ENCODE measurements at places on chromosomes 5 and 9.
A peak's percentile ranks its signal among the peaks of the same experiment; 100 is the strongest.

- no peak for DNase-seq
These were observed 87.1 kb downstream of the ANXA2R start for GRCh38 chr5:42953041-42953440.

GRCh38 chr5:170747851-170748250, 35.7 kb upstream of the GABRP start:
- no peak for DNase-seq

- DNase-seq, result no peak
These were observed 52.5 kb upstream of the ZBTB43 start for GRCh38 chr9:126752376-126752775.

- DNase-seq, result no peak
These were observed 21.7 kb upstream of the DOLPP1 start for GRCh38 chr9:129058965-129059795.

DNA sequence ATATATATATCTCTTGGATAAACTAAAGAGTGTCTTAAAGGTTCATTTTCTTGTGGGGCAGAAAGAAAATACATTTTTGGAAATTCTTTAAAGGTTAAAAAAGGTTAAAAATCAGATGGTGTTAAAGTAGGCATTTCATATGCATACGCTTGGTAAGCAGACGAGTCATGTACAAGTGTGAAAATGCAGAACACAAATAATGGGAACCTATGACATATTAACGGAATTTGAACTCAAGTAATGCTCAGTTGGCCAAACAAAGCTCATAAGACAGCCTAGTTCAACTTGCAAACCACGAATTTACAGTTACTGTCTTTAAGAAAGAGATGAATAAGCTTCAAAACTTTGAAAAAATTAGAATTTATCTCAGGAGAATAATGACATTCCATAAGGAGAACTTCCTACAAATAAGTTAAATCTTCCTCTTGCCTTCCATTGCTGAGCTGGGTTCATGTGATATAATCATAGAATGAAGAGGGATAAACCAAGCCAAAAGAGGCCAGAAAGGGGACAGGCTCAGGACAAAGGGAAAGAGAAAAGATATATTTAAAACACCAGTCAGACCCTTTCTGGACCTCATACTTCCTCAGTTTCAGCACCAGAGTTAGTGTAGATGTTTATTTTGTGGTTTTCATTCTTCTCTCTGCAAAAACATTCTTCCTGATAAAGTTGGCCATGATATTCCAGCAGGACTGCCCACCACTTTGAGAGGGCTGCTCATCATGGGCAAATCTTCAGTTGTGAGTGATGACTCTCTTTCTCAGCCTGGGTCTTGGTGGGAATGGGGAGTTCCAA, 256.7 kb upstream of the CD180 start:
- DNase-seq, result no peak

- no peak for DNase-seq
These were observed 108.3 kb downstream of the MYO10 start for GRCh38 chr5:16827755-16828154.

- peak; percentile 65 for DNase-seq
These were observed 19.4 kb downstream of the DCP2 start for GRCh38 chr5:112995764-112996618.

GRCh38 chr9:33993104-33993503, 55.6 kb downstream of the UBAP2 start:
- DNase-seq, result no peak

GRCh38 chr5:108006791-108007190, 336.1 kb upstream of the EFNA5 start:
- DNase-seq, result no peak

GRCh38 chr5:88388476-88389337, 120.1 kb upstream of the TMEM161B start:
- no peak for DNase-seq

- DNase-seq, result no peak
These were observed 18.4 kb upstream of the TCF7 start for GRCh38 chr5:134095887-134096589.

DNA sequence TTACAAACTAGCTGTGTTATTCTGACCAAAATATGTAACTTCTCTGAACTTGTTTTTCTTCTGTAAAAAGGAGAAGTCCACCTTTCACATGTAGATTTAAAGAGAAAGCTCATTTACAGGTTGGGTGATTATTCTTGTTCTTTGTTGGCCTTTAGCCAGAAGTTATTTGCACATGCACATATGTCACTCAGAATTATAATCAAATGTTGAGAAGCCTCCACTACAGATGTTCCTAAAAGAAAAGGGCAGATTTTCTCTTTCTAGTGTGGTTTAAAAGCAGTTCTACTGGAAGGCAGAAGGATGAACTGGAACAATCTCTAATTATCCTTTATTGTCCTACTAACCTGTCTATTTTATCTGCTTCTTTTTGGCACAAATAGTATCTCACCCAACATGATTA, 209.8 kb upstream of the ELAVL2 start:
- DNase-seq, result no peak

DNA sequence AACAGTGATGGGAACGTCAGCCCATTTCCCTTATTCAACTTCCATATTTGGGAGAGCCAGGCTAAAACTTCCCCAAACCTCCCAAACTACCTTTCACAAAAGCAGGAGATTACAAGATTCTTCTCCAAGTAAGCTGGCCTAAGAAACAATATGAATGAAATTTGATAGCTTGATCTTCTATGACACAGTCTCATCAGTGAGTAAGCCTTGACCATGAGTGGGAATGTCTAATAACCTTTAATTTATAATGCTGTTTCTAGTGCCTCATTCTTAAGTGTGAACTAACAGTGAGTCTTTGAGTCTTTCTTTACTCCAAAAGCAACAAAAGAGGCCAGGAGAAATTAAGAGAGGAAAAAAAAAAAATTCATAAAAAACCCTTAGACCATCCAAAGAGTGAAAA, 1379.9 kb downstream of the EFNA5 start:
- no peak for DNase-seq

DNA sequence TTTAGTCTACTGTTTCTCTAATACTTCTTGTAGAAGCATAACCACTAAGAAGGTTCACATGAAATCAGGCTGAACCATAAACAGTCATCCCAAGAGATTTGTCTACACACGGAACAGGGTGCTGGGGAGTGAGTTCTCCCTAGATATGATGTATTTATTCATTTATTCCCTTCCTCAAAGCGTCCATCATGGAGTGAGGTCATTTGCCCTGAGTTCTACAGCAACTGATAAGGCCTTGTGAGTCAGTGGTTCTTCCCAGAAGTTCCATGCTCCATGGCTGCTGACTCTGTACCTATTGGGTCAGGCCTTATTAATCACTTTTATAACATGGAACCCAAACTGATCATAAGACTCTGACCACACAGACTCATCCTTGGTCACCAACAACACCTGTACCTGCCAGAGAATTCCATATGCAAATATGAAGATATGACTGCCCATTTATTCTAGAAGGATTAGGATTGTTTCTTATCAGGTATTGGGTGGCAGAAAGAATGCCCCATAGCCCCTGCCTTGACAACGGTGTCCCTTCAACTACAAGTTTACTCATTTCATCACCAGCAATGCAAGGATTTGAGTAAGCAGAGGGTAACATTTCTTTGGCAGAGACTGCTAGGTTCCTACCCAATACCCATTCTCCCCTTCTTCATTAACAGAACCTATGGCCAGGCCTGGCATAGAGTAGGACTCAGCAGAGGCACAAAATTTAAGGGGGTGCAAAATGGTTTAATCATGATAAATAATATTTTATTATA, 118.1 kb downstream of the LHFPL2 start:
- no peak for DNase-seq

- DNase-seq, result no peak
These were observed 49.0 kb downstream of the WWC1 start for GRCh38 chr5:168340487-168340886.

DNA sequence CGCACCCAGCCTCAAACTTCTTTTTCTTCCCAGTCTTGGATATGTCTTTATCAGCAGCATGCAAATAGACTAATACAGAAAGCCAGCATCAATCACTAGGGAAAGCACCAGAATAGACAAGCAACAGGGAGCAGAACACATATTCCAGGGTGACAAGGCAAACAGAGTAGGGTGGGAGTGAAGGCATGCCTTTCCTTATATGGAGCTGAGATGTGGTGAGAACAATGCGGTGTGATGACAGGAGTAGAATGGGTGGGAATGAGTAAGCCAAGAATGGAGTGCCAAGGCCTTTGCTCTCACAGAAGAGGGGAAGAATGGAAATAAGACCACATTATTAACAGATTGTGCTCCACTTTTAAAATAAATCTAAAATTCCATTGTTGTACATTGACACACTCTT, 115.6 kb downstream of the CETN3 start:
- no peak for DNase-seq

GRCh38 chr9:134205672-134206310, 41.4 kb upstream of the RNU6ATAC start:
- no peak for DNase-seq

GRCh38 chr5:55141945-55142690, 17.9 kb upstream of the GPX8 start:
- DNase-seq, result no peak

DNA sequence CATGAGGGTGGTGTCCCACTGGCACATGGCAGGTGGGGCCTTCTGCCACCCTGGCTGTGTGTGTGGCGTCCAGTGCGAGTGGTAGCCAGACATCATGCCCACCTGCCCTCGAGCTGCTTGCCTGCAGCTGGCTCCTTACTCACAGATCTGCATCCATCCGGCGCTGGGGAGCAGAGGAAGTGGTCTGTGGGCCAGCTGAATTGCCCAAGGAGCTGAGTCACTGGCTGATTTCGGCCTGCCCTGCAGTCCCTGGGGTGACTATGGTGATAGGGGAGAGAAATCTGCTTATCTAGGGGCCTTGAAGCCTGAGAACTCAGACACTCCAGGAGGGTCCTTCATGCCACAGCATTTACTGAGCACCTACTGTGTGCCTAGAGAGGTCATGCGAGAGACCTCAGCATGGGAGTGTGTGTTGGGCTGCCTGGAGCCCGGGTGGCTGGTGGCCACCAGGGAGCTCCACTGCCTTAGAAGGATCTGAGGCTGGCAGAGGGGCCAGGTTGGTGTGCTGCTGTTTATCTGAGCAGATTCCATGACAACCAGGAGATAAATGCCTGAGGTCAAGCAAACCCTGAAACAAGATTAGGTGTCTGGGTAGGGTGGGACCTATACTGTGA, 57.1 kb downstream of the SLC22A5 start:
- peak; percentile 54 for DNase-seq

DNA sequence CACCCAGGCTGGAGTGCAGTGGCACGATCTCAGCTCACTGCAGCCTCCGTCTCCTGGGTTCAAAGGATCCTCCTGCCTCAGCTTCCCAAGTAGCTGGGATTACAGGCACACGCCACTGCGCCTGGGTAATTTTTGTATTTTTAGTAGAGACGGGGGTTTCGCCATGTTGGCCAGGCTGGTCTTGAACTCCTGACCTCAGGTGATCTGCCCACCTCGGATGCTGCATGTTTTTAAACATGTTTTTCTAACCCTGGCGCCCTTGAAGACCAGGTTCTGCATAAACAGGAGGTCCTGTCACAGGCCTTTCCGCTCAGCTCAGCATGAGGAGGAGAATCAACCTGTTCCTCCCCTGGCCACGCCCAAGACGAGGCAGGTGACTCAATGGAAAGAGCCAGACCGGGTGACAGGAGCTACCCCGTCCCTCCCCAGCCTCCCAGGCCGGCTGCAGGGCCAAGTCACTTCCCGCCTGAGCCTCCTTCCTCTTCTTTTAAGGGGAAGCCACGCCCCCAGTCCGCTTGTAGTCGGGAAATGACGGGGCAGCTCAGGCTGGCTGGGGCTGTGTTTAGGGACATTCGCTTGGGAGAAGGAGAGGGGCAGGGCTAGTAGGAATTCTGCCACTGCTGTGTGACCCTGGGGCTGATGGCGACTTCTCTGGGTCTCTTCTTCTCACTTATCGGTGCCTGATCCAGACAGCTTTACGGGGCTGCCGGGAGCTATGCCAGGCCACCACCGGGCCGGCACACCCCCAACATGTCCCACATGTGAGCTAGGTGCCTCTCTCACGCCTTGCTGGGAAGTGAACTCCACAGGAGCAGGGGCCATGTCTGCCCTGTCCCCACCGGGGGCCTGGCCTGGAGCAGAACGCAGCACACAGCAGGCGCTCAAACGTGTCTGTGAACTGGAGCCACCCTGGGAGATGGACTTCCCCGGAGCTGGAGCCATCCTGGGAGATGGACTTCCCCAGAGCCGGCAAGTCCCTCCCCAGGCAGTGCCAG, 6.1 kb downstream of the NOTCH1 start:
- DNase-seq, result peak; percentile 88

DNA sequence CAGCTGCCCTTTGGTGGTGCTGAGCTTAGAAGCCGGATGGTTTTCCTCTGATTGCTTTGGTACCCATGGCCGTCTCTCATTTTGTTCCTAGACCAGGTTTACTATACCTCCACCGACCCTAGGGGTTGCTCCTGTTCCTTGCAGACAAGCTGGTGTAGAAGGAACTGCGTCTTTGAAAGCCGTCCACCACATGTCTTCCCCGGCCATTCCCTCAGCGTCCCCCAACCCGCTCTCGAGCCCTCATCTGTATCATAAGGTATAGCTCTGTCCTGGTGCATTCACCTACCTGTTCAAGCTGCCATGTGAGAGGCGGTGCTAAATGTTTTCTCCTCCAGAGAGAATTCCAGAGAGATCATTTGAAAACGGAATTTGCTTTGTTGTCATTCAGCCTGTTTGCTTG, 39.5 kb downstream of the TENT4A start:
- DNase-seq, result no peak

- DNase-seq, result no peak
These were observed 513.2 kb upstream of the WWC1 start for GRCh38 chr5:167778228-167778627.

DNA sequence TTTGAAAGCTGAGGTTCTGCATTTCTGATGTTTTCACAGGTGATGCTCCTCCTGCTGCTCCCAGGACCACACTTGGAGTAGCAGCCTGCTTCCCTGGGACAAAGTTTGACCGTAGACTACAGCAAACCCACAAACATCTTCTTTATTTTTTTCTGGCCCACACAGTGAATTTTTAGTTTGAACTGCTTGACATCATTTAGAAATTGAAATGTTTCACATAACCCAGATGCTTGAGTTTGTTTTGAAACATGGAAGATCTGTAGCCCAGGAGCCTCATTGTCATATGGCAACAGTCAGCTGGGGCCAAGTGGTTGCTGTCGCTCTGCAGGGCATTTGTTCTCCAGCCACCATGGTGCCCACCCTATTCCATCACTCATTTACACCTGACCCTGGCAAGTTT, 8.4 kb downstream of the SH3TC2 start:
- no peak for DNase-seq

DNA sequence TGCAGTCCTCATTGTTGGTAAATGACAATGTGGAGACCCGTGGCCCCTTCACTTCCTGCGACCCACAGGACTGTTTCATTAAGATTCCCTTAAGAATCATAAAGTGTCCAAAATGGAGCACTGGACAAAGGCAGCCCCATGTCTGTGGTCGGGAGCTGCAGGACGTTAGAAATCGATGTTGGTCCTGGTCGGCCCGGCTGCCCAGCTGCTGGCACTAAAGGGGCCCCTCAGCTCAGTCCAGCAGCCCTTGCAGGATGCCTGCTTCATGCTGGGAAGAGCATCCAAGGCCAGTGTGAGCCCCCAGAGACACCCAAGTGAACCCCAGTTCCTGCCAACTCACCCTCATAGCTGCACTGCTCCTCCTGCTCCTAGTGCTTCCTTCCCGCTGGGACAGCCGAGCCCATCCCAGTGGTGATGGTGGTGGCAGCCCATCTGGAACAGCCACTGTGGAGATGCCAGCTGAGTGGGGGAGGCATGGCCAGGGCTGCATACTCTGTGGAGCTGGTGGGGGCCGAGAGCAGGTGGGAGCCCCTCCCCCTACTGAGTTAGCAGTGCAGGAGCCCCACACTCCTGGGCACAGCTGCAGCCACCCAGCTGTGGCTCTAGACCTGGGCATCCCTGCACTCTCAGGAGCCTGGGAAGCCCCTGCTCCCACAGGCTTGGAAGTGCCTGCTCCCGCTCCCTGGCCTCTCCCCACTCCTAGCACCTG, 168.0 kb upstream of the IRX2 start:
- no peak for DNase-seq
